ENCODE measurements at places on chromosomes 4 and X. TPM values are rescaled to one million over a fixed set of nuclear protein-coding genes. Genes with fewer than 3 reads are reported as not detected.

DNA sequence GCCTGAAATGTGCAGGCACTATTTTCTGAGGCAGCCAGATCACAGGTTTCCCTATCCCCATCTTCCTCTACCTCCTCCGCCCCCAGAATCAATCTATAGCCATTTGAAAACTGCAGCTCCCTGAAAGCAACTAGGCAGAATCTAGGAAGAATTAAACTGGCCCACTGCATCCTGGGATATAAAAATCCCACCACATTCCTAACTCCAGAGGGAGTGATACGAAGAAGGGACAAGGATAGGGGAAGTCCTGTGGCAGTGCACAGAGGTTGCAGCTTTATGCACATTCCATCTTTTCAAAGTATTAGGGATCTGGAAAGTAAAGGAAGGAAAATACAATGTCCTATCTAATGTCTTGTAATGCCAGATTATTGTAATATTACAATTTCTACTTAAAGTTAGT lies 18.3 kb upstream of the HERC3 start:
- DNase-seq = no peak

- DNase-seq = no peak
Measured at GRCh38 chrX:154371017-154371788, 3.2 kb downstream of the FLNA start.

Gene PABPC1L2A
- total RNA-seq = not detected

Gene TAF7L
- 1.3 TPM for total RNA-seq

- no peak for DNase-seq
Measured at GRCh38 chr4:67616478-67616877, 58.0 kb downstream of the STAP1 start.

DNA sequence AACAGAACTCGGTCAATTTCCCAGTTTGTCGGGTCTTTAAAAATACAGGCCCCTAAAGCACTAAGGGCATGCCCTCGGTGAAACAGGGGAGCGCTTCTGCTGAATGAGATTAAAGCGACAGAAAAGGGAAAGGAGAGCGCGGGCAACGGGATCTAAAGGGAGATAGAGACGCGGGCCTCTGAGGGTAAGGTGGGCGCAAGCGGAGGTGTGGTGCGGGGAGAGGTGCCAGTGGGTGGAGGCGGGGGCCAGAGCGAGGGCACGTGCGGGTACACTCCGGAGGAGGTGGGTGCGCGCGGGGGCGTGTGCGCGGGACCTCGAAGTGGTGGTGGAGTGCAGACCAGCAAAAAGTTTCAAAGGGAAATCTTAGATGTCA lies 787 bp upstream of the TET2 start:
- DNase-seq = no peak

- DNase-seq = no peak
Measured at GRCh38 chrX:17377795-17378194, 2.8 kb downstream of the NHS start.

Gene SPACA5
- not detected for total RNA-seq

DNA sequence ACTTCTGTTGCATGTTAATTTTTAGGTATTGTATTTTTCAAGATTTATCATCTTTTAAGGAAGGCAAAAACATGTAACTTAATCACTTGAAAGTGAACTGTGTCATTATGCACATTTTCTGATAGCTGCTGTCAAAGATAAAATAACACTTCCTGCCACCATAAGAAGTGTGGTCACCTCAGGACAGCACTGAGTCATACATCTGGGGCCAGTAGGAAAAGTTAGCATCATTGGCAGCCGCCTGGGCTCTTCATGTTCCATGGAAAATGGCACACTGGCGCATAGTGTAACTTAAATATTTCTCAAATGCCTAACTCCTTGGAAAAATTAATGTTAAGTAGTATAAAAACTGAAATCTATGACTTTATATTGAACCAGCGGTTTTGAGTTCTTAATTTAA lies 24.2 kb downstream of the CNKSR2 start:
- DNase-seq = no peak

Gene DDIT4L
- 3.1 TPM for total RNA-seq

Gene MCUB
- 105 TPM for total RNA-seq

Gene TNIP2
- 77.4 TPM for total RNA-seq

DNA sequence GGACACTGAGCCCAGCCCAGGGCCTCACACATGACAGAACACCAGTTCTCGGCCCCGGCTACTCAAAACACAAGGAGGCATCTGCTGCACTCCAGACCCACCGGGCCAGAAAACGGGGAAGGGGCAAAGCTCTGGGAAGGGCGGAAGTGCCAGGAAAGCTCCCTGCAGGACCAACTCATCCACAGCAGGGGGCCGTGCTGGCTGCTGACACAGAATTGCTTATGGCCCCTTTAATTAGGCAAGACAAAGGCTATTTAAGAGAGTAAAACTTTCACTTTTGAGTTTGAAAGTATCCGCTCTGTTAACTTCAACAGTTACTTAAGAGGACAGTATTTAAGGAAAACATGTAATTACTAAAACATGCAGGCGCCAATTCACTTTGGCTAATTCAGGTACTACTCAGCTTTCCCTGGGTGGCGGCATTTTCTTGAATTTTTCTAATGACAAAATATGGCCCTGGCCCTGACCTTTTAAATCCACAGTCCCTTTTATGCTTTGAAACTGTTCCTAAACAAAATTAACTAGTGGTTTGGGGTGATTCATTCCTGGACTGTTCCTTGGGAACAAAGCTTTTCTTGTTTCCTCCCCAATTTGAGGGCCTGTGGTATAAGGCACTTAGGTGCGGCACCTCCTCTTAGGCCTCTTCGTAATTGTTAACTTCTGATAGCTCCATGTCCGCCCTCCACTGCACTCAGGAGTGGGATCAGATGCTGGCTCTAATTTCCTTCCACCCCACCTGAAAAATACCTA lies 40.4 kb downstream of the NSG1 start:
- no peak for DNase-seq

Gene CLNK
- total RNA-seq = not detected

Gene SSX3
- not detected for total RNA-seq

DNA sequence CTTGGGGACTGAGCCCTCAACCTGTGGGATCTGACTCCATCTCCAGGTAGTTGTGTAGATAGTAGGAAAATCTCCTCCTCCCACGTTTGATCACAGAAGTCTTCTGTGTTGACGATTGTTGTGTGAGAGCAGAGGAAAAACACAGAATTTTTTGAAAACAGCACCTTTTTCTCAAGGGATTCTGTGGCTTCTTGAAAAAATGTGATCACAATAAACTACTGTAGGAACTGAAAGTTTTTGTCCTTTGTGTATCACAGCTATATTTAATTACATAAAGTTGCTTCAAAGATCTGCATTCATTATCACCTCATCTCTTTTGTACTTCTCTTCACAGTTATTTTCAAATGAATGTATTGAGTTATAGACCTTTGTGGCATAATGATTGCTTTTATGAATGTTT lies 85.1 kb downstream of the AFF1 start:
- no peak for DNase-seq

Gene PLXNB3
- 7.4 TPM for total RNA-seq
